ENCODE measurements at places on chromosomes 16 and 17.

DNA sequence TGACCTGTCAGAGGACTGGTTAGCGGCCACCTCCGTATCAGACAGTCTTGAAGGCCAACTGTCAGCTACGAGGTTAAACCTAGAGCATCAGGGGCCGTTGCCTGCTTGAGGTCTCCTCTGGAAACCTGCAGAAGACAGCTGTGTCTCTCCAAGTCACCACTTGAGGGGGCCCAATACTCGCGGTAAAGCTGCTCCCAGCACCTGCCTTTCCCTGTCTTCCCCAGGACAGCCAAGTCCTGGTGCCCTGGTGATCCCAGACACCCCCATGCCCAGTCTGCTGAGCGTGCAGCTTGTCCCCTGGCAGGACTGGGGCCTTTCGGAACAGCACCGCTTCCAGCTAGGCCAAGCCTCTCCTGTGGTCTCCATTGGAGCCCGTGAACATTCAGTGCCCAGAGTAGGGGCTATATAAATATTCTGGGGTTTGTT lies 80.1 kb downstream of the DNAH17 start:
- DNase-seq = peak; percentile 68

DNA sequence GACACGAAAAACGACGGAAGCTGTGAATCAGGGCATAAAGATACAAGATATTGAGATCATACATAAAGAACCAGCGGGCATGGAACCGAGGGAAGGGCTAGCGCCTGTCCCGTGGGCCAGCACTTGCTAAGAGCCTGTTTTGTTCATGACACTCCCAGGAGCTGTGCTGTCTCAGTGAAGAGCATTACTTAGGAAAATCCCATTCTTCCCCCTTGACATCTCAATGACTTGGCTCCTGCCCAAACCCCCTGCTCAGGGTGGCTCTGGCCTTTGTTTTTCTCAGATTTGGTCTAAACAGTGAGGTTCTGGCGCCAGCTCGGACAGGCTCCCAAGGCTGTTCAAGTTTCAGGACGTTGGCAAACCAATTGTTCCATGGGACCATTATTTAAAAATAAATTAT lies 79.1 kb upstream of the SEC14L1 start:
- DNase-seq = no peak

- DNase-seq = peak; percentile 70
Measured at GRCh38 chr16:66588981-66589713, 9.9 kb downstream of the CMTM2 start.

DNA sequence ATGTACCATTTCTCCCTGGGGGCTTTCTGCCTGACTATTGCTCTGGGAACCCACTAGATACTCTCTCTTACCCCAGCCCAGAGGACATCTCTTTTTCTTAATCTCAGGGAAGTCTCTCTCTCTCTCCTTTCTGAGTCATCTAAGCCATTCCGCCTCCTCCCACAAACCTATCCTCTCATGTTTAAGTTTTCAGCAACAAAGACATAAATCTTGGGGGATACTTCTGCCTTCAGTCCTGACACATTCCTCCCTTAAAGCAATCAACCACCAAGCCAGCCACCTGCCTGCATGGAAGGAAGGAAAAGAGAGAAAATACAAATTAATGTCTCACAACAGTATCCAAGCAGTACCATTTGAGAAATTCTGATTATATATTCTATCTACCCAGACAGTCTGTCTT lies 128.8 kb downstream of the HS3ST2 start:
- DNase-seq = no peak

GRCh38 chr17:2954898-2955445 lies 108.4 kb downstream of the OR1D5 start:
- DNase-seq = no peak

GRCh38 chr17:19736071-19736470 lies 12.0 kb downstream of the ALDH3A1 start:
- no peak for DNase-seq

- DNase-seq = peak; percentile 47
Measured at GRCh38 chr17:80846932-80847331, 144.7 kb upstream of the CHMP6 start.

DNA sequence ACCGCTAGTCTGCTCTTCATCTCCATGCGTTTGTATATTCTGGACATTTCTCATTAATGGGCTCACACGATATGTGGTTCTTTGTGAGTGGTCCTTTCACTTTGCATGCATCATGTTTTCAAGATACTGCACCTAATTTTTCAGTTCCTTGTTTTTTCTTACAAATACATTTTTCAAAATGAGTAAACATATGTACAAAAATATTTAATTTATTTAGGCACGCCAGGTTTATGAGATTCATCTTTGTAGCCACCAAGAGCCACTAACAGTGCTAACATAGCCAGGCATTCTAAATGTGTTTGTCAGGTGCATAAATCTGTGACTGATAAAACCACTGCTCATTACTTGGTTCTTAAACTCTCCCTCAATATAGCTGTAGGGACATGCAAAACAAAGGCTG lies 375.3 kb downstream of the WWOX start:
- no peak for DNase-seq

GRCh38 chr17:36930583-36930900 lies 6.7 kb upstream of the LHX1 start:
- DNase-seq = no peak

DNA sequence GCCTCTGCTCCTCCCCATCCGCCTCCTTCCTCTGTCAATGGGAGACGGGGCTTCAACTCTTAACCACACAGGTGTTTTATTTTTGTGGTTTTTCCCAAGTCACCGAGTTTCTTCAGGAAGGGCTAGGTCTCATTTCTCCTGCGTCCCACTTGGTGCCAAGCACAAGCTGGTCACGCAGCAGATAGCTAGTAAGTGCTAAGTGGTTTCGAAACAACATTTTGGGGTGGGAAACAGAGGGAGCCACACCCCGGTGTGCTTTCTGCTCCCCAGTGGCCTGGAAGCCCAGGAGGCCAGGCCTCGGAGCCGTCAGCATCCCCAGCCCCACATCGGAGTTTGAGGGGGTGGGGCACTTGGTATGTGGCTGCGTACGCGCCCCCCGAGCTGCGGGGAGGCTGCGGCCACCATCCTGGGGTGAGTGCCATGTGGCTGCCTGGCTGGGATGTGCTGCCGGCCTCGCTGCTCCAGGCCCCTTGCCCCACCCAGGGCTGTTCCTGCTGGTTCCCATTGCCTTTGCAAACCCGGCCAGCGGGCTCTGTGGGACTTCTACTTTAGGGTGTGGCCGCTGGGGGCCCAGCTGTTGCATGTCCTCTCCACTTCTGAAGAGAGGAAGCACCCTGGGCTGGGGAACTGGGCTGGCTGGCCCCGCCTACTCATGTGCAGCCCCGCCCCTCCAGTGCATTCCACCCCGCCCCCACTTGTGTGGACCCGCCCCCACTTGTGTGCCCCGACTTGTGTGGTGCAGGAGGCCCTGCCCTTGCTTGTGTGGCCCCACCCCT lies 55.6 kb downstream of the BAIAP2 start:
- peak; percentile 75 for DNase-seq

DNA sequence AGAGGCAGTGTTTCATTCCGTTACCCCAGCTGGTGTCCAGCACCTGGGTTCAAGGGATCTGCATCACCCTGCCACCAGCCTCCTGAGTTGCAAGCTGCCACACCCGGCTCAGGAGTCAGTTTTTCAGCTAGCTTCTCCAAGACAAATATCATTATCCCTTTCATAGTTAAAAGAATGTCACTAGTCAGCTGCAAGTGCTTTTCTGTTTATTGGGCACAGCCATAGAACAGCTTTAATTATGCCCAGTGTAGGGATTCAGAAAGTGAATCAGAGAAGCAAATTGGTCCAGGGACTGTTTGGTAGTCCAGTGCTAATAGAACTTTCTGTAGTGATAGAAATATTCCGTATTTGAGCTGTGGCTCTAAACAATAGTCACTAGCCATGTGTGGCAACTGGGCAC lies 2.9 kb upstream of the AOC3 start:
- DNase-seq = no peak

GRCh38 chr16:87982581-87983041 lies 31.4 kb downstream of the BANP start:
- DNase-seq = no peak

- peak; percentile 69 for DNase-seq
Measured at GRCh38 chr16:50266337-50267091, at the start of gene ADCY7. TSS of gene ADCY7 (plus strand) at chr16:50266551. CDS start at chr16:50288180, 21,629 bp downstream.

DNA sequence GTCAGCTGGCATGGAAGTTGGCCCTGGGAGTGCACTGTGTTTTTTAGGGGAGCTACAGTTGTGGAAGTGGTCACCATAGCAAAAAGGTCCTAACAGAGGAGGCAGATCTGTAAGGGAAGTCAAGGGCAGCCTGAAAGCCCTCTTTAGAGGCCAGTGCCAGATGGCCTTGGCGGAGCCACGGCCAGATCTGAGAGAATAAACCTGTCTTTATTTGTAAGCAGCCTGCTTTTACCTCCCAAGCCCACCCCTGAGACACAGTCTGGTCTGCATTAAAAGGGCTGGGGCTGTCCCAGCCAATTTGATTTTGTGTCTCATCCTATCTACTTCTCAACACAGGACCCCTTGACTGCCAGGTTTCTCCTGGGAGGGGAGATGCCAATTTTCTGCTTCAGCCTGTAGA lies 51.0 kb upstream of the NOL11 start:
- DNase-seq = no peak

- no peak for DNase-seq
Measured at GRCh38 chr17:68640242-68640989, 39.2 kb upstream of the FAM20A start.

DNA sequence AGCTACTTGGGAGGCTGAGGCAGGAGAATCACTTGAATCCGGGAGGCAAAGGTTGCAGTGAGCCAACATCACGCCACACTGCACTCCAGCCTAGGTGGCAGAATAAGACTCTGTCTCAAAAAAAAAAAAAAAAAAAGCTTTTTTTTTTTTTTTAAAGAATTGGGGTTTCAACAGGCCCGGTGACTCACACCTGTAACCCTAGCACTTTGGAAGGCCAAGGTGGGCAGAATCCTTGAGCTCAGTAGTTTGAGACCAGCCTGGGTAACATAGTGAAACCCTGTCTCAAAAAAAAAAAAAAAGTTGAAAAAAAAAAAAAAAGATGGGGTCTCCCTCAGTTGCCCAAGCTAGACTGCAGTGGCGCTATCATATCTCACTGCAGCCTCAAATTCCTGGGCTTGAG lies 6.6 kb upstream of the HEXIM2 start:
- no peak for DNase-seq

- DNase-seq = peak; percentile 94
Measured at GRCh38 chr17:28902819-28903545, at the start of gene DHRS13. TSS of gene DHRS13 (minus strand) at chr17:28903079. CDS start at chr17:28902944, 135 bp downstream.

DNA sequence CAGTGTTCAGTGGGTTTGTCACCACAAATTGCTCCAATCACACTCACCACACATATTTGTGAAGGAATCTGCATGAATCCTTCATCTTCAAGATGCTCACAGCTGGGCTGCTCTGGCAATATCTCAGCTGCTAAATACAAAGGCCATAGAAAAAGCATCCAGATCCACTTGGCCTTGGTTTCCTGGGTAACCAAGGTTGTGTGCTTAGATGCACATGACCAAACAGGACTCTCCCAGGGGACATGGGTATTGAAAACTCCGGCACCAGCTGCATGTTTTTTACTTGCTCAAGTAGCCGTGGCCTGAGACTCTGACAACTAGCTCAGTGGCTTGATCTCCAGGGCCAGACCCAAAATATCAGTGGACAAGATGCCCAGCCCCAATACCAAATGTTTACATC lies 131.3 kb downstream of the CBLN1 start:
- DNase-seq = no peak

DNA sequence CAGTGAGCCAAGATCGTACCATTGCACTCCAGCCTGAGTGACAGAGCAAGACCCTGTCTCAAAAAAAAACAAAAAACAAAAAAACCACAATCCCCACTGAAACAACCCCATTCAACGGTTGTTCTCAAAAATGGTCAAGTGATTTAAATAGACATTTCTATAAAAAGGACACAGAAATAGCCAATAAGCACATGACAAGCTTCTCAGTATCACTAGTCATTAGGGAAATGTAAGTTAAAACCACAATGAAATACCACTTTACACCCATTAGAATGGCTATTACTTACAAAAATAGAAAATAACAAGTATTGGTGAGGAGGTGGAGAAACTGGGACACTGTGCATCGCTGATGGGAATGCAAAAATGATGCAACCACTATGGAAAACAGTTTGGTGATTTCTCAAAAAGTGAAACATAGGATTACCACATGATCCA lies 26.6 kb upstream of the MYLK3 start:
- no peak for DNase-seq

GRCh38 chr17:77503293-77503655 lies 362.5 kb downstream of the SEC14L1 start:
- peak; percentile 24 for DNase-seq

GRCh38 chr17:72305472-72305871 lies 184.7 kb downstream of the SOX9 start:
- DNase-seq = no peak

GRCh38 chr17:70136131-70136530 lies 33.2 kb upstream of the KCNJ2 start:
- no peak for DNase-seq

DNA sequence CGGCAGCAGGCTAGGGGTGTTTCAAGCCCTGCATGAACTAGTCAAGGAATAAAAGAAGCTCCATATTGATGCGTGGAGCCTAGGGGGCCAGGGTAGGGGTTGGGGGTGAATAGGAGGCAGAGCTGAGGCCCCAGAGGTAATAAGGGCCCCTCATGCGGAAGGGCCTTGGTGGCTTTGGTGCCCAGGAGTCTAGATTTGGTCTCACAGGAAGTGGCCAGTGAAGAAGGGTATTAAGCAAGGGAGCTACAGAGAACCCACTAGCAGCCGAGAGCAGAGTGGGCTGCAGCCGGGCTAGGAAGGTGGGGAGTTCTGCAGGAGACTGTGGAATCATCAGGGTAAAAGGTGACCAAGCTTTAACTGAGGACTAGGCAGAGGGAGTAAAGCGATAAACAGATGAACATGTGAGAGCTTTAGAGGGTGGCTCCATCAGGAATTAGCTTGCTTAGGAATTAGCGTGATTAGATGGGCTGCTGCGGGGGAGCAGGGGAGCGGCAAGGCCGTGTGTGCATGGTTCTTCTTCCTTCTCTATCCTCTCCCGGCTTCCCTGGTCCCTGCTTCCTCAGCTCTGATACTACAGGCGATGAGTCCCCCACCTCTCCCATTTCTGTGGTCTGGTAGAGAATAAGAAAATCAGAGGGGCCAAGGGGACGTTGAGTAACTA lies 9.8 kb downstream of the GNGT2 start:
- DNase-seq = no peak

GRCh38 chr16:20871941-20872815 lies 28.0 kb downstream of the DCUN1D3 start:
- DNase-seq = no peak
